ENCODE measurements at places on chromosomes 6 and 20. TPM values are rescaled to one million over a fixed set of nuclear protein-coding genes. Genes with fewer than 3 reads are reported as not detected.

DNA sequence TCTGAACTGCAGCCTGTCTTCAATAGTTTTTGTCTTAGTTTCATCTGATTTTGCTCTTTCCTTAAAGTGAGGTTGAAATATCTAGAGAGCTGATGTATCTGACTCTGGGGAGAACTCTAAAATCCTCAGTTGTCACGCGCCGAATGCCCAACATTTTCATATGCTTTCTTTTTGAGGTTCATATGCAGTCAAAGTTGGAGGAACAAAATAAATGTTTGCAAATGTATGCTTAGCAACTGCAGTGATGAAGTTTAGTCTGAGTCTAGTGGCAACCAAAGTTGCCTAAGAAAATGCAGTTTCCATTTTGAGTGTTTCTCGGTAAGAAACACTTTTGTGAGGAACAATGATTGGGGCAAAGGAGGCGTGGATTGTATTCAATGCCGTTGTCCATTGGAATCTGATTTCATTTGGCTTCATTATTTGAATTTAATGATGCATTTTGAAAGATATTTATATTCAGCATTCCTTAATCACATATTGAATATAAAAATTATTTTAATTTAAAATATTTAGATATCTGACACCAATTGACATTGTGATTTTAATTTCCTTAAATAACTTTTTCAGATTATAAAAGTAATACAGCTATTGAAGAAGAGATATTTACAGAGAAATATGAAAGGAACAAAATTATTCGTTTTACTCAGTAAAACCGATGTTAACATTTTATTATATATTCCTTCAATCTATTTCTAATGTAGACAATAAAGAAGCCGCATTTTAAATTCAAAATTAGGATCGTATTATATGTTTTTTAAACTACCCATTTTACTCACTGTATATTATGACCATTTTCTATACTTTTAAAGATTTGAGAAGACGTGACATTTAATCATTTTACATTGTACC lies 122.0 kb downstream of the PLEKHG1 start:
- DNase-seq, result no peak

DNA sequence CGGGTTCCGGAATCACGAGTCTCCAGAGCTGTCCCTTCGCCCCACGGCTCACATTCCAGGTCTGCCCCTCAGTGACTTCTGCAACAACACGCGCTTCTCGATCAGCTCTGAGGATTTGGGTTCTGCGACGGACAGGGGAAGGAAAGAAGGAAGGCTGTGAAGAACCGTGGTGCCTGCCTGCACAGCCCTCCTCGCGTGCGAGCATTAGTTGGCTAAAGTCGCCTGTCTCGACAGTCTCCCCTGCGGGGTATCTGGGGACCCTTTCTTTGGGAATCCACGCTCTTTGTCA lies 23.1 kb downstream of the VPS52 start:
- no peak for DNase-seq

The SLC35D3 gene
- total RNA-seq, result not detected

The PDYN gene
- total RNA-seq, result 4.2 TPM

DNA sequence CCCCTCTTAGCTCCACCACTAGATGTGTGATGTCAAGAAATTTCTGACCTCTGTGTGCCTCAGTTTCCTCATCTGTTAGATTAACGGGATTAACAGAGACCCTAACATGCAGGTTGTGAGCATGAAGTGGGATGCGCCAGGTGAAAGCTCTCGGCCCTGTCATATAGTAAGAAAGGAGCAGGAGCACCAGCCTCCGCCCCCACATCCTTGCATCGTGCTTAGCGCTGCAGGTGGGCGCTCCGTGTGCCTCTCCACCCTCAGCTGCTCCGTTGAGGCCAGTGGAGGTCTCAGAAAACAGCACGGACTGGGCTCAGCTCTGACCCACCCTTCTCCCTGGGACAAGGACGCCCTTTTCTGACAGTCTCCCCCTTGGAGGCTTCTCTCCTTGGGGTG lies 63.4 kb downstream of the TCP11 start:
- DNase-seq, result no peak

GRCh38 chr6:42321976-42322375 lies 104.3 kb upstream of the MRPS10 start:
- no peak for DNase-seq

The SLC22A3 gene
- total RNA-seq, result 10.3 TPM

The SIRT5 gene
- total RNA-seq, result 15.7 TPM

- no peak for DNase-seq
Measured at GRCh38 chr20:63737695-63737944, 1.2 kb downstream of the LIME1 start.

GRCh38 chr20:10490706-10491105 lies 55.6 kb downstream of the SLX4IP start:
- DNase-seq, result no peak

The PDSS2 gene
- total RNA-seq, result 19.4 TPM

GRCh38 chr6:157380458-157380778 lies 572 bp upstream of the ZDHHC14 start:
- DNase-seq, result no peak

Measured in testis (tissue), 5 donors.